IMR-90 (cell line): ENCODE measurements at places on chromosomes 4 and X.
A peak's percentile ranks its signal among the peaks of the same experiment; 100 is the strongest.

DNA sequence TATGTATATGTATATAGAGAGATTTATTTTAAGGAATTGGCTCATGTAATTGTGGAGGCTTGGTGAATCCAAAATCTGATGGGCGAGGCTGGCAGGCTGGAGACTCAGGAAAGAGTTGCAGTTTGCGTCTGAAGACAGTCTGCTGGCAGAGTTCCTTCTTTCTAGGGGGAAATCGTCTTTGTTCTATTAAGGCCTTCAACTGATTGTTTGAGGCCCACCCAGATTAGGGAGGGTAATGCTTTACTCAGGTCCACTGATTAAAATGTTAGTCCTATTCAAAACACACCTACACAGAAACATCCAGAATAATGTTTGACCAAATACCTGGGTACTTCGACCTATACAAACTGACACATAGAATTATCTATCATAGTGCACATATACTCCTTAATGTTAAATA lies 149.5 kb downstream of the NAA11 start:
- no peaks in the 10 kb centered on the region; the same call in 1 of the 2 replicates for H3K4me1 ChIP-seq
- no peaks in the 10 kb centered on the region for H3K36me3 ChIP-seq
- H3K27me3 ChIP-seq, result no peaks in the 10 kb centered on the region
- DNase-seq, result no peak
- H3K4me3 ChIP-seq, result no peak overlapping the region

DNA sequence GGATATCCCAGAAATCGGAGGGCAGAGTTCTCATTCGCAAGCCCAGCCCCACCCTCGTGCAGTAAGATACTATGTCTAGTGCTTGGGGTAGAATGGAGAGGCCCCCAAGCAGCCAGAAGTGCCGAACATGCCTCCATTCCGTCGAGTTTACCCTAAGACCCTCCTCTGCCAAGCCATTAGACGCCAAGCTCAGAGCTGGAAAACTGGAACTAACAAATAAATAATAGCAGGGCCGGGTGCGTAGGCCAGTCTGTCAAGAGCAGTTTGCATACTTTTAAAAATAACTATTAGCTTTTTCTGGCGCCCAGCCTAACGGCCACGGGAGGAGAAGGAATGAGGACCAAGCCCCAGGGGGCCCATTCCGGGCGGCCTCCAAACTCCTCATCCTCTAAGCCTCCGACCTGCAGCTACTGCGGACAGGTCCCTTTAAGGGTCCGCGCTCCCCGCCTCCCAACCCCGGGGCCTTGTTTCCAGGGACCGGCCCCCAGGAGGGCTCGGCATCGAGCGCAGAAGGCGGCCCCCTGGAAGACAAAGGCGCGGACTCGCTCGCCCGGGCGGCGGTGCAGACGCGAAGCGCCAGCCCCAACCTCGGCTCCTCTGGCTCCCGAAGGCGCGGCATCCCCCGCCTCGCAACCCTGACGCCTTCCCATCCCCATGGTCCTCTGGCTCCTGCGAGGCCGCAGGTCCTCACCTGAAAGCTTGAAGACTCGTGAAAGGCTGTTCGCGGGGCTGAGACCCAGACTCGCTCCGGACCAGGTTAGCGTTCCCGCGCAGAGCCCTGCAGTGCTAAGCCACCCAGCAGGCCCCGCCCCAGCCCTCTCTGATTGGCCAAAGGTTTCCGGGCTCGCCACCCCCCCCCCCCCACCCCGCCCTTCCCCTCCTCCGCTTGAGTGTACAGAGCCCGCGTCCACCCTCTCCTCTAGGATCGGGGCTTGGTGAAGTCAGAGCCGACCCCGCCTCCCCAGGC lies at the start of gene TMSB15A:
Gene TMSB15A (minus strand): TSS at position 765 of the 967 bp plus-strand sequence.
- no peaks in the 10 kb centered on the region; the same call in 1 of the 2 replicates for H3K27me3 ChIP-seq
- H3K27ac ChIP-seq, result no peak within 1 kb of the TSS
- H3K4me1 ChIP-seq, result no peaks in the 10 kb centered on the region
- DNase-seq, result peak; percentile 28
- H3K4me3 ChIP-seq, result peak within 1 kb of the TSS; percentile 66
- H3K36me3 ChIP-seq, result no peaks in the 10 kb centered on the region

DNA sequence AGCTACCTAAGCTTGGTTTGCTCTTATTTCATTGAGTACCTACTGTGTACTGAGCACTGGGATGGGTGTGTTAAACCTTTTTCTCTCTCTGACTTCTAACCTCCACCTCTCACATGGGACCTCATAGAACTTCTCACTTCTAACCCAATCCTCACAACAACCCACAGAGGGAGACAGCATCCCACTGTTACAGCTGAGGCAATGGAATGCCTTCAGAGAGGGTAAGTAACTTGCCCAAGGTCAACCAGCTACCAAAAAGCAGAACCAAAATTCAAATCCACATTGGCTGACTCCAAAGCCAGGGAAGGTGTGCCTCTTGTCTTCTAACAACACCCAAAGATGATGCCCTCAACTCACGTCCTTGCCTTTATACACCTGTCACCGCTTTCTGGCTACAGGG lies 5.4 kb downstream of the SEL1L3 start:
- no peak for DNase-seq
- H3K36me3 ChIP-seq, result no peaks in the 10 kb centered on the region
- no peaks in the 10 kb centered on the region for H3K27me3 ChIP-seq
- no peak overlapping the region for H3K27ac ChIP-seq
- no peak overlapping the region for H3K4me3 ChIP-seq

- H3K4me1 ChIP-seq, result no peaks in the 10 kb centered on the region
- H3K36me3 ChIP-seq, result no peaks in the 10 kb centered on the region
- no peak overlapping the region for H3K4me3 ChIP-seq
- DNase-seq, result no peak
- peaks cover 20% of the 10 kb centered on the region for H3K27me3 ChIP-seq
These were observed 121.4 kb upstream of the GATB start for GRCh38 chr4:151882072-151882803.

GRCh38 chr4:2436301-2436700 lies 17.5 kb downstream of the CFAP99 start:
- no peak overlapping the region for H3K4me3 ChIP-seq
- no peak overlapping the region for H3K27ac ChIP-seq
- H3K27me3 ChIP-seq, result peaks cover 2% of the 10 kb centered on the region; the same call in 1 of the 2 replicates
- no peak for DNase-seq

DNA sequence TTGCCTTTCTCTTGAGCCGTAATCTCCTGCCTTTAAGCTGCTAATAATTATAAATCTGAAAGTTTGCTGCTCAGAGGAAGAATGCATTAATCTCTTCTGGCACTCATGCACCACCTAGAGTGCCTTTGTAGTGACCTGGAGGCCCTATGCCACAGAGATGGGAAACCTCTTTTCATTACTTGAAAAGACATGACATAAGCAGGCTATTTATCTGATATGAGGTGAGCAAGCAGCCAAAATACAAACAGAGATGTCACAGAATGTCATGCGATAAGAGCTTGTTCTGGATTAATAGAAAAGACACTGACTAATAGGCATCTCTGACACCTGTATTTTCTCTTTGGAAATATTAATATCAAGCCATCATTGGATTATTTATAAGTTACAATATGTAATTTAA lies 42.3 kb downstream of the GABRB1 start:
- no peak overlapping the region for H3K27ac ChIP-seq
- H3K36me3 ChIP-seq, result no peaks in the 10 kb centered on the region
- H3K4me3 ChIP-seq, result no peak overlapping the region

DNA sequence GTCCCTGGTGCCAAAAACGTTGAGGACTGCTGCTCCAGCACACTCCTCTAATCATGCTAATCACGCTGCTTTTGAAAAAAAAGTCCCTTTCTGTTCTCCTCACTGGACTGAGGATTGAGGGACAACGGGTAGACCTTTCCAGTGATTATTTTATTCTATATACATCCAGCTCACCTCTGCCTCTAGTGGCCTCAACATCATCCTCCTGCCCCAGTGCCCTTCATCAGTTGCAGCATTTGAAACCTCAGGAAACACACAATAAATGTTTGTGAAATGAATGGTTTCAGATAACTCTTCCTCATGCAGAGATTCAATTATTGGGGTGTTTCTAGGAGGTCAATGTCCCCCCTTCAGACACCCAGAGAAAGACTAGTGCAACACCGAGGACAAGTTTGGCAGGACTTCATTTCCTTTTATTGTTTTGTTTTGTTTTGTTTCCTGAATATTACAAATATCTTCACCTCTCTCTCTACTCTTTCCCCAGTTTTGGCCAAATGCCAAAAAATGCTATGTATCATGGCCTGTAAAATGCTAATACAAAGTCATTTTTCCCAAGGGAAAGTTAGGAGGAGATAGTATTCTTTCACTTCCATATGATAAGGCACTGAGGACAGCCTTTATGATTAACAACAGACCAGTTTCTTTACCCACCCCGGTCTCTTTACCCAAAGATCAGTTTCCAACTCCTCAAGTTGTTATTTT lies 460.1 kb upstream of the SLIT2 start:
- H3K36me3 ChIP-seq, result no peaks in the 10 kb centered on the region
- H3K27ac ChIP-seq, result no peak overlapping the region
- peak; percentile 20 for DNase-seq
- H3K27me3 ChIP-seq, result no peaks in the 10 kb centered on the region

GRCh38 chr4:6337331-6337935 lies 67.8 kb downstream of the WFS1 start:
- DNase-seq, result no peak
- no peak overlapping the region for H3K27ac ChIP-seq

DNA sequence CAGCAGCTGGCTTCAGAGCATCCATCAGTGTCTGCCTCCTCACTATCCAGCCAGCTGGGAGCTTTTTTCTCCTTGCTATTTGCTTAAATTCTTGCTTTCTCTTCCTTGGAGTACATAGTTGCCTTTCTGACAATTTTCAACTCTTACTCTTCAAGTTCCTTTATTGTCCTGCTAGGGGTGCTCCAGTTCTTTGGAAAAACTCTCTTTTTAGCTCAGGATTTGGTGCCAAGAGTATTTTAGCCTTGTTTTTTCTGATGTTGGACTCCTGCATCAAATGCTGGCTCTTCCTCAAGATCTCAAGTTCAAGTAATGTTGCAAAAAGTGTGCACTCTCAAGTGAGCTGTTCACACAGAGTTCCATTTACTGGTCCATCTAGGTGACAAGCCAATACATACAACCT lies 126.4 kb downstream of the KDR start:
- no peaks in the 10 kb centered on the region for H3K4me1 ChIP-seq
- peak; percentile 4 for DNase-seq
- H3K36me3 ChIP-seq, result no peaks in the 10 kb centered on the region
- peaks cover 2% of the 10 kb centered on the region; the same call in 1 of the 2 replicates for H3K27me3 ChIP-seq

DNA sequence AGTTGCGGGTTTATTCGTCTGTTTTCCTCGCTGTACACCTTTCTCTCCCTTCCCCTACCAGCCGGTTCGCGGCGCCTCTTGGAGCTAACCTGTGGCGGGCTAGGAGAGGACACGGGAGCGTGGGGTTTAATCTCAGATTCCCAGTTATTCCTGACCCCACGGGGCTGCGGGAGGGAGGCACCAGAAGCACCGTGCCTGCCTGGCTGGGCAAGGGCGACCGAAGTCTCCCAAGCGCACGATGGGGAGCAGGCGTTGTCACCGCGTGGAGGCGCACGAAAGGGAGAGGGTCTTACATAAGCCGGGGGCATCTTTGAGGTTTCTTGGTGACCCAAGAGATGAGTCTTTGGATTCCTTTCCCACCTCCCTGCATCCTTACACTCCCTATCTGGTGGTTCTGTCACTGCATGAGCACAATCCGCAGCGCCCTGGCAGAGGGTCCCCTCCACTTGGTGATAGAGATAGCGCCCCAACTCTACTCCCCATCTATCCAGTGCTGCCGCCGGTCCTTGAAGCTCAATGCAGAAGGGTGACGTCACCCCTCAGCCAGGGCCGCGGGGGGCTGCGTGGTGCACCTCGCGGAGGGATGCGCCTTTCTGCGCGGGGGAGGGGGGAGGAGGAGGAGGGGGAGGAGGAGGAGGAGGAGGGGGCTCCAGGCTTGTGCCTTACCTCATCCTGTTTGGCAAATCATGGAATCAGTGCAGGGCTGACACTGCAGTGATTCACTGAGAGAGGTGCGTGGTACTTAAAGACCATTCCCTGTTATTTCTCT lies 793 bp downstream of the TSPAN7 start:
- no peaks in the 10 kb centered on the region for H3K4me1 ChIP-seq
- H3K27me3 ChIP-seq, result no peaks in the 10 kb centered on the region; the same call in 1 of the 2 replicates
- H3K4me3 ChIP-seq, result no peak overlapping the region
- no peak overlapping the region for H3K27ac ChIP-seq
- H3K36me3 ChIP-seq, result no peaks in the 10 kb centered on the region

DNA sequence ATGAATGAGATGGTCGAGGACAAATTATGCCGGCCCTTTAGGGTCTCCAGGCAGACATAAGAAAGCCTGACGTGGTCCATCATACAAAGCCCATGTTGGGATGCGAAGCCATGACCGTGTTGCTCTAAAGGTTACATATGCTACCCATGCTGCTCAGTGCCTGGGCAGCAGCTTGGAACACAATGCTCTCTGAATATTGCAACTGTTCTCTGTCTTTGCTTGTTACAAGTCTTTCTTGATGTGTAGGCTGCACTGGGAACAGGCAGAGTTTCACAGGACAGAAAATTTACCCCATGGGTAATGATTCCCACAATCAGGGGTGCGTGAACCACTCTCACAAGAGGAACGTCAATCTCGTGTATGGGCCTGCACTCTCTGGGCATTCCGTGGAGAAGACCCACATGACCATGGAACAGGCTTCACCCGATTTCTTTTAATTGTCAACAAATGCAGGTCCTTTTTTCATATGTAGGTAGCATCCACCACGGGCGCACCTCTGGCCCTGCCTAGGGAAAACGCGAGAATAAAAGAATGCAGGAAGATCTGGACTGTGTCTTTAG lies 66.3 kb downstream of the NBDY start:
- peaks cover 3% of the 10 kb centered on the region; the same call in 1 of the 2 replicates for H3K27me3 ChIP-seq
- H3K4me3 ChIP-seq, result no peak overlapping the region
- H3K4me1 ChIP-seq, result no peaks in the 10 kb centered on the region
- H3K36me3 ChIP-seq, result peaks cover under 1% of the 10 kb centered on the region; the same call in 1 of the 2 replicates

DNA sequence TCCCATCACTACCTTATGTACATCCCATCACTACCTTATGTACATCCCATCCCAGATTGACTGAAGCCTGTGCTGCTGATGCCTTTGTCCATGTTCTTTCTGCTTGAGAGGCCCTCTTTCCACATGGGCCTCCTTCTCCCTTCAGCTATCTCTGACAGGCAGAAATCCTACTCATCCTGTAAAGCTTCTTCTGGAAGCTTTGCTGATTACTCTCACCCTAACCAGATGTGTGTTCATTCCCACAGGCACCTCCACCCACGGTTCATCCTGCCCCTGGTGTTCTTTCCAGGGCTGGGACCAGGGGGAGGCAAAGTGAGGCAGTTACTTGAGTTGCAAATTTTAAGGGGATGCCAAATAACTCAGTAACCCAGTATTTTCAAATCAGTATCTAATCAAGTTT lies 22.5 kb upstream of the FBXW7 start:
- H3K36me3 ChIP-seq, result no peaks in the 10 kb centered on the region
- no peak for DNase-seq
- peaks cover 2% of the 10 kb centered on the region for H3K27me3 ChIP-seq
- no peak overlapping the region for H3K4me3 ChIP-seq

- DNase-seq, result peak; percentile 4
- H3K27ac ChIP-seq, result no peak overlapping the region
- H3K4me1 ChIP-seq, result no peaks in the 10 kb centered on the region; the same call in 1 of the 2 replicates
- H3K4me3 ChIP-seq, result no peak overlapping the region
- H3K27me3 ChIP-seq, result peaks cover 19% of the 10 kb centered on the region
These were observed 262.5 kb downstream of the FBXW7 start for GRCh38 chr4:152273343-152273742.

DNA sequence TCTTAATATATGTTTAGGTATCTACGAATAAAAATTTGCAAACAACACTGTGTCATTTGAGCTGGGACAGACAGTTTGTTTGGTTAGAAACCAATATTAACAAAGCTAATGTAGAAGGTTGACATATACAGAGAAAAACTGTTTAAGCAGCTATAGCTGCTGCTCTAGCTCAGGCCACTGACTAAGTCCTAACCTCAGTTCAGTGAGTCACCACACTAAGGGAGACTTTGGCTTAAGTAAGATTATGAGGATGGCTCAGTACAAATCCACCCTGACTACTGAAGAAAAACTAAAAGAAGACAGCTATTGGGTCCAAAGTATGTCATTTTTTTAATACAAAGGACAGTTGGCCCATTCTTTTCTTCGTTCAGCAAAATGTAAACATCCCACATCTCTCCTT lies 717.3 kb upstream of the ACTRT1 start:
- no peak for DNase-seq
- no peaks in the 10 kb centered on the region for H3K36me3 ChIP-seq
- H3K27ac ChIP-seq, result no peak overlapping the region
- no peaks in the 10 kb centered on the region for H3K4me1 ChIP-seq
- no peak overlapping the region for H3K4me3 ChIP-seq
